GM03348 (cell line): ENCODE measurements at places on chromosomes 1 and 21.

DNA sequence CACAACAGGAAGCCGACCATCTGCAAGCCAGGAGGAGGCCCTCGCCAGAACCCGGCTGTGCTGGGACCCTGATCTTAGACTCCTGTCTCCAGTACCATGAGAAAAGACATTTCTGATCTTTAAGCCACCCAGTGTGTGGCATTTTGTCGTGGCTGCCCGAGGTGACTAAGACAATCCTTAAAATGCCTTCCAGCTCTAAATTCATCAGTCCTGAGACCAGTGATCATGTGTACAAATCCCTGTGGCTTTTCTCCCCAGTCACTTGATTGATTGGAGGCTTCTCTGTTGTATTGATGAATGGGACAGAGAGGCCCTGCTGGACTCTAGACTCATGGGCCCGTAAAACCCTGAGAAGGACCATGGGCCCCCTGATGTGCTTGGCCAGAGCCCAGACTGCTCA lies 36.1 kb downstream of the B3GALT5 start:
- DNase-seq = no peak

- no peak for DNase-seq
These were observed 146.4 kb upstream of the TIAM1 start for GRCh38 chr21:31490443-31490842.

DNA sequence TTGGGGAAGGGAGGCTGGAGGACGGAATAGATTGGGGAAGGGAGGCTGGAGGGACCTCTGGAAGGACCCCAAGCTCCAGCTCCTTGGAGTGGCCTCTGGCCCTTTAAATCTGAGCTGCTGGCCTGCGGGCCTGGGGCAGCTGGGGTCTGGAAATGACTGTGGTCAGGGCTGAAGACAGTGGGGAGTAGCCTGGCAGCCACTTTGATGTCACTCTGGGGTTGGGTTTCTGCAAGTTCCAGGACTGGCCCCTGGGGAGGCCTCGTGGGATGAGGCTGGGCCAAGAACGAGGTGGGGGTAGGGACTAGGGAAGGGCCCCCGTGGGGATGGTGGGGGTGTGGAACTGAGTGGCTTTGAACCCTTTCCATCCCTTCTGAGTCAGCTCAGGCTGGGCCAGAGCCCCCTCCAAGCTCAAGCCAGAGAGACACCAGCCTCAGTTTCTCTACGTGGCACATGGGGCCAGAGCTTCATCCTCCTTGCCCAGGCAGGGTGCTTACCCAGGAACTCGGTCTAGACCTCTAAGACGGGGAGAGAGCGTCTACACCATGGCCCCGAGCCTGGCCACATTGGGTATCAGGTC lies 59.7 kb downstream of the ALPL start:
- no peak for DNase-seq

- no peak for DNase-seq
These were observed 698.5 kb upstream of the BRINP3 start for GRCh38 chr1:191176131-191176530.

- no peak for DNase-seq
These were observed 11.8 kb downstream of the RCC1 start for GRCh38 chr1:28517649-28517999.

- DNase-seq = peak; percentile 47
These were observed 132.2 kb downstream of the TLR5 start for GRCh38 chr1:223010582-223011504.

DNA sequence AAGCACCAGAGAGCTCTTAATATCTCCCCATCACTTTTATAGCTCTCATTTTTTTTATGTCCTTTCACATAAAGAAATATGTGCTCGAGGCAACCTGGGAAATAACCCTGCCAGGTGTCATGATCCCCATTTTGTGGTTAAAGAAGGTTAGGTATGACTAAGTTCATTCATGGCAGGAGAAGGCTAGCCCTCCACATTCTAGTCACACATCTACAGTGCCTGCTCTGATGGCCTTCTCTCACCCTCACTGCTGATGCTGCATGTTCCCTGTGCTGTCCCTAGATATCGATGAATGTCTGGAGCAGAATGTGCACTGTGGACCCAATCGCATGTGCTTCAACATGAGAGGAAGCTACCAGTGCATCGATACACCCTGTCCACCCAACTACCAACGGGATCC lies 187.5 kb downstream of the TPR start:
- DNase-seq = no peak

GRCh38 chr1:189253601-189254350 lies 1223.9 kb downstream of the BRINP3 start:
- DNase-seq = no peak

DNA sequence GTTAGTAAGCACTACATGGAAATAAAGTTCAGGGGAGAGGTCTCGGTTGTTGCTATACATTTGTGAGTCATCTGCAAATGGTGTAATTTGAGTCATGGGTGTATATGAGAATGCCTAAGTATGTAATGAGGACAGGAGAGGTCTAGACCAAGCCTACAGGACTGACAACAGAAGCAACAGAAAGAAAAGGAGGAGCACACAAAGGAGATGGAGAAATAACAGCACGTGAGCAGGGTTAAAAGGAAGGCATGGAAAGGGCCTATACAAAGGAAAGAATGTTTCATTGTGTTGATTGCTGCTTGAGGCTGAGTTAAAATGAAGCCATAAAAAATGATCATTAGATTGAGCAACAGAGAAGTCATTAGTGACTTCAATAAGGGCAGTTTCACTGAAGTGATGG lies 28.0 kb upstream of the PRKAA2 start:
- no peak for DNase-seq

DNA sequence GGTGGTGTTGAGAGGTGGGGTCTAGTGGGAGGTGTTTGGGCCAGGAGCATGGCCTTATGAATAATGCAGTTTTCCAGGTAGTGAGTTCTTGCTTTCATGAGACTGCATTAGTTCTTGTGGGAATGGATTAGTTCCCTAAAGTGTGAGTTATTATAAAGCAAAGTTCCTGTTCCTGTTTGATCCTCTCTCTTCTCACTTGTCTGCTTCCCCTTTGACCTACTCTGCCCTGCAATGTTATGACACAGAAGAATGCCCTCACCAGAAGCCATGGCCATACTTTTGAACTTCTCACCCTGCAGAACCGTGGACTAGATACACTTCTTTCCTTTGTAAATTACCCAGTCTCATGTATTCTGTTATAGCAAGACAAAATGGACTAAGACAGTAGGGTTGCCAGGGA lies 53.6 kb downstream of the MAP3K7CL start:
- no peak for DNase-seq

GRCh38 chr1:243236604-243237252 lies 18.4 kb downstream of the CEP170 start:
- DNase-seq = no peak

GRCh38 chr1:40954626-40955025 lies 24.9 kb upstream of the CTPS1 start:
- no peak for DNase-seq

GRCh38 chr1:92909321-92909720 lies 51.9 kb downstream of the DIPK1A start:
- peak; percentile 73 for DNase-seq

- DNase-seq = peak; percentile 13
These were observed 241.6 kb upstream of the DUSP10 start for GRCh38 chr1:221983444-221983843.

DNA sequence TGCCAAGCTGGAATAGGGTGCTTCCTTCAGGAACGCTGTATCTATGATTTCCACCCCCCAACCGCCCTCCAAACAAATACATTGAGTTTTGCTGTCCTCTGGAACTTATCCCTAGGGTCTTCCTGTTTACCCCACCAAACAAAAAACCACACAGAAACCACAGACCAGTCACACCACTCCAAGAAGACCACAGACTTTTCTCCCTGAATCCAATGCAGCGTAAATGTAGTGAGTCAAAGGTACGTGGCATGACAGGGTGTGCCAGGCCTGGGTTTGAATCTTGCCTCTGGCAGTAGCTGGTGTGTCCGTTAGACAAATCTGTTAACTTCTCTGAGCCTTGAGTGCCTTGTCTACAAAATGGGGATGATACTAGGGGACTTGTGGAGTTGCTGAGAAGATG lies 27.8 kb downstream of the ASAP3 start:
- DNase-seq = no peak

DNA sequence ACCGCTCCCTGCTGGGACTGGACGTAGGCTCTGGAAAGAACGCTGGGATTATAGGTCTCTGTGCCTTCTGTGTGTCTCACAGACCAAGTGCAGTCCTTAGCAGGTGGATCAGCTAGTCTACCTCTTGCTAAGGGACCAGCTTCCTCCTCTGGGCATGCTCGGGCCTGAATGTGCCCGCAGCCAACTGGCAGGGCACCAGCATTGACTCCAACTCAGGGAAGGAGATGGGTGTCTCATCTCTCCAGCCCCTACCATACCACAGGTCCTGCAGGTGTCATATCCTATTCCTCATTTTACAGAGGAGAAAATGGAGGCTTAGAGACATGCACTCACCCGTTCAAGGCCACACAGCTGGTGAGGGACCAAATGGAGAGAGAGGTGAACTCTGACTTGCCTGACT lies 340.2 kb downstream of the PTPRU start:
- DNase-seq = no peak

- no peak for DNase-seq
These were observed 55.3 kb downstream of the GORAB start for GRCh38 chr1:170587253-170587593.

DNA sequence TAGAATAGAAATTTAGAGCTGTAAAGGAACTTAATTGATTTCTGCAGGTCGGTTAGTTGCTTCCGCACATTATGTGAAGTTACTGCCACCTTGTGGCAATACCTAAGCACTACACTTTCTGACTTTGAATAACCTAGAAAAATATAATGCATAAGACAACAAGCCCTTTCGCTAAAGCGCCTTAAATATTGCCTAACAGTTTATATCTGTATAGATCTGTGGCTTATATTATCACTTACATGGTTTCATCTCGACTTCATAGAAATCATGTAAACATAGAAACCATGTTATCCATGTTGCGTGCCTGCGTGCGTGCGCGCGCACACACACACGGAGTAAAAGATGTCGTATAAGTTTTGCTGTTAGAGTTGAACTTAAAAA lies 10.9 kb upstream of the IFI16 start:
- DNase-seq = peak; percentile 49

DNA sequence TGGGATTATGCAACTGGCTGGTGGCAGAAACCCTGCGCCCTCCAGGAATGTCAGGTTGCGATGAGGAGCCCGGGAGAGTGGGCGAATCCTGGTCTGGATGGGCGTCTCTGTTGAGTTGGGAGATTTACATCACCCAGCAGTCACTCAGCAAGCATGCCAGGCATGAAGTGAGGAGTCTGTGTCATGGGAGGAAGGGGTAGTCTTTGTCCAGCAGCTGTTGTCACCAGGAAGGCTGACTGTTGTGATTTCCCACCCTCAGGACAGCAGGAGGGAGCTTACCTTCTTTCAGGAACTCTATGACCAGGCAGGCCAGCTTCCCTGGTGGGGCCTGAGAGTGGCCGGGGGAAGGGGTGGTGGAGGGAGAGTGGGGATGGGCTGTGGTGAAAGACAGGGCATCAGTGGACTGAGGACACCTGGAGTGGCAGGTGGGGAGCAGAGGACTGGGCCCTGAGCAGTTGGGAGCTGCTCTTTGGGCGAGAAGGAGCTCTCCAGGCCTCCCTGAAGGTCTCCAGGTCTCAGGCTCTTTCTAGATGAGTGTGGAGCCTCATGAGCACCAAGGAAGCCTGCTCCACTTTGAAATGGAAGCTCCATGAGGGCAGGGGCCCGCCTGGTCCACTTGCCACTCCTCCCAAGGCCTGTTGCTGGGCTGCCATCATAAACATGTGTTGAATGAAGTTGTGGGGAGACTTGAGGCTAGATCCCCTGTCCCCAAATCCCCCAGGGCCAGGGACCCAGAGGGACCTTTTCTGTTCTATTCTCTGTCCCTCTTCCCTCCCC lies 21.3 kb upstream of the PKP1 start:
- DNase-seq = peak; percentile 30

- no peak for DNase-seq
These were observed 456.1 kb downstream of the AJAP1 start for GRCh38 chr1:5110508-5110907.

DNA sequence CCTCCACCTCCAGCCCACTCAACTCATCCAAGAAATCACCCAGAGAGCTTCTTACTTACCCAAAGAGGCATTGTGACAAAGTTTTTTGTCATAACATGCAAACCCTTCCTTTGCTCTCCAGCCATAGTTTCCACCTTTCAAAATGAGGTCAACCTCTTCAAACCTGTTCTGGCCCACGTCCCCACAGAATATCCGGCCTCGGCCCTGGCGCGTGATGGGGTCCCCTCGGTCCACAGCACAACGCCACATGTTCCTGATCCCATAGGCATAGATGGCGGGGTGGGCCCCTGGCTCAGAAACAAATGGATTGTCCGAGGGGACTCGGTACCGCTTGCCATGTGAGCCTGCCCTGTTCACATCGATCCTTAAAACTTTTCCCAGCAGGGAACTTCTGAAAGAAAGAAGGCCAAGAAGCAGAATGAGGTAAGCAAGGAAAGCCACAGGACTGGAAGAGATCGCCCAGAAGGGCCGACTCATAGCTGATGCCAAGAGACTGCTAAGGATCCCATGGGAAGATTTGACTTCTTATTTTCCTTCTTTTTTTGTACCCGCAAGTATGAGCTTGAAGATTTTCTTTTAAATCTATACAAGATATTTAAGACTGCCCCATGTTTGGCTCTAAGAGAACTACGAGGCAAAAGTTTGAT lies 7.8 kb downstream of the HHIPL2 start:
- DNase-seq = no peak

GRCh38 chr1:7565099-7565750 lies 205.9 kb upstream of the VAMP3 start:
- no peak for DNase-seq

GRCh38 chr1:165856606-165857005 lies 29.2 kb downstream of the UCK2 start:
- DNase-seq = no peak
